ENCODE measurements at places on chromosomes 11 and 22.

DNA sequence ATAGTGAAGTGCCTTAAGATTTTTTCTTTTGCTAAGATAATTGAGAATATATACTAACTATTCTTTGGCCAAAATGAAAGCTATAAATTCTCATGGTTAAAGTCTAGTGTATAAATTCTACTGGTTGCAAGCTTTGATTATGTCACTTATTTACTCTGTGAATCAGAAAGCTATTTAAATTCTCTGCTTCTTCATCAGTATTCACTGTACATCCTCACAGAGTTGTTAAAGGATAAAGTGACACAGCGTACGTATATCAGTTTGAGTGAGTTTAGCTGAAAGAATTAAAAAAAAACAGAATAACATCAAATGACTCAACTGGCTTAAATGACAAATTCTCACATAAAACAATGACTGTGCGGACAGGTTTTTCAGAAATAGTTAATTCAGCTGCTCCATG lies 453.1 kb downstream of the NELL1 start:
- DNase-seq = no peak

GRCh38 chr11:73314117-73314961 lies 6.3 kb downstream of the ARHGEF17 start:
- DNase-seq = no peak

DNA sequence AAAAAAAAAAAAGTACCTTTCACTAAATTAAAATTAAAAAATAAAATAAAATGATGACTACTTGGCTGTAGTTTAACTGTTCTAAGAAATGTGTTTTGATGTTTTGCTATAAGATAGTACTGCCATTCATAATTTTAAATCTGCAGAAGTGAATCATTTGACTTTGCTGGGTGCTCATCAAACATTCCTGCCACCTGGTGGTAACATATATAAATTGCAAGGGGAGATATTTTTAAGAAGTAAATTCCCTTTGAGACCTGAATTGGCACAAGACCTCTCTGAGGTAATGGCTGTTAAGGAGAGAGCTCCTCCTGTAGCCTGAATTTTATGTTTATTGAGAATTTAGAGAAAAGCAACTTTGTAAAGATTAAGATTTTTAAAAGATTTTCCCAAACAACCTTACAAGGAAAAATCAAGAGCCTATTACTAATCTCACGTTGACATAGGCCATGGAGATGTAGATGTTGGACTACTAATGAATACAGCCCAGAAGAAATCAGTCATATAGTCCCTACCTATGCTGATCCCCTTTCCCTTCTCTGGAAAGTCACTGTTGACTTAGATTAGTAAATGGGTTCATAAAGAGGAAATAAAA lies 11.9 kb upstream of the NARS2 start:
- no peak for DNase-seq

DNA sequence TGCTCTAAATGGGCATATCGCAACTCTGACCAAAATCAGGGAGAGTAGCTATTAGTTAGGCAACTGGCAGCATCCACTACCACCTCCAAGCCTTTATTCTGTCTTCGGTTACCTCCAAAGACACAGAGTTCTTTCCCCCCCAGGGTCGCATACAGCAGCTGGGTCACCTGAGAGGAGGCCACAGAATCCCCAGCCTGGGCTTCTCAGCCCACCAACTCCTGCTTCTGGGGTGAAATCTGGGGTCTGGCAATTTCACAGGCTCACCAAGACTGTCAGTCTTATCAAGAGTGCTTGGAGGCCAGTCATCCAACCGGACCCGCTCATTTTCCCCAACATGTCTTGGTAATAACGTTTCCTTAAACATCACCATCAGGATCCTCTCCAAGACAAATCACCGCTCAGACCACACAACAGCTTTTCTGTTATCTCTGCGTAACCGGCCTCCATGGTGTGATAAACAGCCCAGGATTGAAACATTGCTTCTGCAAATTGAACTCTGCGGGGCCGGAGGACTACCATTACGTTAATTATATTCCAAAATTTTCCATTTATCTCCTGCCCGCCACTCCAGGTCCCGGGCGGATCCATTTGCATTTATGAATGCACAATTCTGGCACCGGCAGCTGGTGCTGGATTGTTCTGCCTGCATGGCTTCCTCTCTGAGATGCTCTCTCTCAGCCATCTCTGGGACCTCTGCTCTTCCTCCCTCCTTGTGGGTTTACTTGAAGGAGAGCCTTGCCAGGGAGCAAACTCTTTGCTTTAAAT lies 35.6 kb downstream of the RTL6 start:
- no peak for DNase-seq

- no peak for DNase-seq
Observed at GRCh38 chr22:28576162-28576561, 103.5 kb downstream of the TTC28 start.
